Urinary bladder (tissue), 4 donors: ENCODE measurements at places on chromosomes 16 and 17. TPM values are rescaled to one million over a fixed set of nuclear protein-coding genes. Genes with fewer than 3 reads are reported as not detected.

CDH5 gene
- 55.8 TPM for total RNA-seq

TMEM204 gene
- 10.0 TPM for total RNA-seq

MYOCD gene
- 59.5 TPM for total RNA-seq

ABCC12 gene
- not detected for total RNA-seq
